ENCODE measurements at places on chromosomes 3 and 15.

DNA sequence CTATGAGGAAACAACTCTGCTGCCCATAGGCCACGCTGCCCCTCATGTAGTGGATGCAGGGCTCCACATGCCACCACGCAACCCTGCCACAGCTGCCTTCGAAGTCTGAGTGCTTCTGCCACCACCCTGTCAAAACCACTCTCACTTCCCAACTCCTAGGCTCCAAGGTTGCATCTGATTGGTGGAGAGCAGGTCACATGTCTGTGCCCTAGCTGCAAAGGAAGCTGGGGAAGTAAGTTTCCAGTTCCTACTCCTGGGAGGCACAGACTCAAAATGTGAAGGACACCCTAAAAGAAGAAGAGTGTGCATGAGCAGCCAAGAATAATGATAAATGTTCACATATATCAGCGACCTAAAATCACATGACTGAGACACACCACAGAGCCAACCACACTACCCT is 31.9 kb upstream of the TICRR start:
- no peak for DNase-seq

- no peak for DNase-seq
These were observed 100.6 kb downstream of the DCLK3 start for GRCh38 chr3:36663666-36664291.

- DNase-seq: no peak
These were observed 46.8 kb downstream of the CHST2 start for GRCh38 chr3:143166376-143166775.

DNA sequence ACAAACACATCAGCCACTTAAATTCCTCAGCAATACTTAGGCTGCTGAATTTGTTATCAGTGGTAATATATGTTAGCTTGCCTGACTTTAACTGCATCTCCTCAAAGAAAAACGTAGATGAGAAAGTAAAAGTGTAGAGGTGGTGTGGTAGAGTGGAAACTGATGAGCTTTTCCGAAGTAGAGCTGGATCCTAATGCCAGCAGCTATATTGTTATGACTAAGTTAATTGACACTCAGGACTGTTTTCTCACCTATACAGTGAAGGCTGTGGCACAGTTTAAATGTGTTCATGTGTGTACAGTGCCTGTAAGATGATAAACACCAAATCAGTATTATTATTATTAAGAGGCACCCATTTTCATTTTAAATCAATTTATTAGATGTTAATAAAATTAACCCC is 174.9 kb downstream of the TNIK start:
- no peak for DNase-seq

DNA sequence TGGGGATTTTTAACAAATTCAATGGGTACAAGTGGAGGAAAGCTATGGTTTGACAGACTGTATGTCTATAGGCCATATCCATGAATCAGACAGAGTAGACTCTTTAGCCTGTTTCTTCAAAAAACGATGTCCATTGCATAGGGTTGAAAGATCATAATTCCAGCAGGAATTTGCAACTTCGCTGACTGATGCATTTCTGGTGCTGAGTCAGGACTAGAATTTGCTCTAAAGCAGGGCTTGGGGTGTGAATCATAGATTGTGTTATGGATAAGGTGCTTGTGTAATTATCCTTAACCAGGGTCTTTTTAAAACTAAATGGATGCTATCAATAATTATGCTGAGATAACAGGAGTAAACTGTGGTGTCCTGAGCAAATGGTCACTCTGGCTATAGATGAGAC is 200.4 kb upstream of the TBC1D5 start:
- no peak for DNase-seq

- DNase-seq: no peak
These were observed 107.9 kb downstream of the LRTM1 start for GRCh38 chr3:54819946-54820345.
